ENCODE measurements at places on chromosomes 3 and 15.

DNA sequence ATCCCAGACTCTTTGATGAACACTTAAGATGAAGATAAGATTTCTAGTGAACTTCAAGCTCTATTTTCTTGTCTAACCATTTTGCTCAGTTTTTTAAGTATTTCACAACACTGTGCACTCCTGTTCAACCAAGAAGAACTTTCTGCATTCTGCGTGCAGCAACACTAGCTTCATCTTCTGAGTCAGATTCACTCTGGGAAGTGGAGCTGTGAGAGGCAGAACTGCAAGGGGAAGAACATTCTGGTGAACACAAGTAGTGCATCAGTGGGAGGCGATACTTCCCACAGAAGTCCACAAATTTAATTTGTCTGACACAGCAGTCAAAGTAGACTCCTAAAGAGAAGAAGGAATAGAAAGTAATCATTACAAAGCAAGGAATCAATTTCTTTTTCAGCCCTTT is 18.1 kb downstream of the LRRC58 start:
- no peak overlapping the region for H3K4me3 ChIP-seq
- DNase-seq = no peak
- peaks cover 34% of the 10 kb centered on the region for H3K36me3 ChIP-seq
- no peak overlapping the region for H3K27ac ChIP-seq
- no peaks in the 10 kb centered on the region for H3K4me1 ChIP-seq
- H3K27me3 ChIP-seq = no peaks in the 10 kb centered on the region

GRCh38 chr3:52835766-52836470 is 1.1 kb upstream of the MUSTN1 start:
- no peak overlapping the region for H3K27ac ChIP-seq
- H3K4me1 ChIP-seq = peaks cover 6% of the 10 kb centered on the region
- H3K4me3 ChIP-seq = no peak overlapping the region
- no peaks in the 10 kb centered on the region for H3K36me3 ChIP-seq

GRCh38 chr15:37888356-37888755 is 46.1 kb upstream of the TMCO5A start:
- H3K4me1 ChIP-seq = no peaks in the 10 kb centered on the region
- peaks cover 2% of the 10 kb centered on the region for H3K27me3 ChIP-seq
- H3K36me3 ChIP-seq = no peaks in the 10 kb centered on the region
- DNase-seq = no peak
- H3K27ac ChIP-seq = no peak overlapping the region

DNA sequence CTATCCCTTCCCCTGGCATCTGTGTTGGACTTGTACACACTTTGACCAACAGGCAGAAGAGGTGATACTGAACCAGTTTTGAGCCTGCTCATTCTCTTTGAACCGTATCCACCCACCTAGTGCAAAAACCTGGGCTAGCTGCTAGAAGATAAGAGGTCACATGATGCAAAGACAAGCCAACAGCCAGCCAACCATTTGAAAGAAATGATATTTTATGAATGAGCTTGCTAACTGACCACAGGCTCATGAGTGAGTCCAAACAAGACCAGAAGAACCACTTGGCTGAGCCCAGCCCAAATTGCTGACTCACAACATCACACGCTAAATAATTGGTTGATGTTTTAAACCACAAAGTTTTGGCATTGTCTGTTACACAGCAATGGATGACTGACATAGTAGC is 74.0 kb upstream of the CTNNB1 start:
- no peak for DNase-seq
- H3K36me3 ChIP-seq = no peaks in the 10 kb centered on the region
- no peak overlapping the region for H3K4me3 ChIP-seq
- no peaks in the 10 kb centered on the region for H3K4me1 ChIP-seq
- no peak overlapping the region for H3K27ac ChIP-seq
- no peaks in the 10 kb centered on the region for H3K27me3 ChIP-seq

GRCh38 chr15:92120094-92120795 is 266.7 kb downstream of the SLCO3A1 start:
- H3K27ac ChIP-seq = no peak overlapping the region
- no peaks in the 10 kb centered on the region for H3K27me3 ChIP-seq
- H3K4me1 ChIP-seq = no peaks in the 10 kb centered on the region
